ENCODE measurements at places on chromosomes 7 and 10.

GRCh38 chr10:72274213-72274729 is 547 bp downstream of the DDIT4 start:
- DNase-seq: no peak

- DNase-seq: peak; percentile 64
Measured at GRCh38 chr7:47905076-47905920, 43.0 kb downstream of the PKD1L1 start.

GRCh38 chr10:3014968-3015367 is 52.4 kb upstream of the PFKP start:
- peak; percentile 28 for DNase-seq

DNA sequence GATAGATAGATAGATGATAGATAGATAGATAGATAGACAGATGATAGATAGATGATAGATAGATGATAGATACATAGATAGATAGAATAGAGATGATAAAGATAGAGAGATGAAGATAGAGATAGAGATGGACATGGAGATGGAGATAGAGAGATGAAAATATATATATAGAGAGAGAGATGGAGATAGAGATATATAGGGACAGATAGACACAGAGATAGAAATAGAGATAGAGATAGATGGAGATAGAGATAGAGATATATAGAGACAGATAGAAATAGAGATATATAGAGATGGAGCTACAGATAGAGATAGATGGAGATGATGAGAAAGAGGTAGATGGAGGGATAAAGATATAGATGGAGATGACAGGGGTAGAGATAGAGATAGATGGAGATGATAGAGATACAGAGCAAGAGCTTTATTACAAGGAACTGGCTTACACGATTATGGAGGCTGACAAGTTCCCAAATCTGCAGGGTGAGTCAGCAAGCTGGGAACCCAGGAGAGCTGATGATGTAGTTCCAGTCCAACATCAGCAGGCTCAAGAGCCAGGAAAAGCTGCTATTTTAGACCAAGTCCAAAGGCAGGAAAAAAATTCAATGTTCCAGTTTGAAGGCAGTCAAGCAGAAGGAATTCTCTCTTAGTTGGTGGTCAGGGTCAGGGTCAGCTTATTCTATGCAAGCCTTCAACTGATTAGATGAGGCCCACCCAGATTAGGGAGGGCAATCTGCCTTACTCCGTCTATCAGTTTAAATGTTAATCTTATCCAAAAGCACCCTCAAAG is 37.1 kb downstream of the CAV1 start:
- DNase-seq: peak; percentile 71

DNA sequence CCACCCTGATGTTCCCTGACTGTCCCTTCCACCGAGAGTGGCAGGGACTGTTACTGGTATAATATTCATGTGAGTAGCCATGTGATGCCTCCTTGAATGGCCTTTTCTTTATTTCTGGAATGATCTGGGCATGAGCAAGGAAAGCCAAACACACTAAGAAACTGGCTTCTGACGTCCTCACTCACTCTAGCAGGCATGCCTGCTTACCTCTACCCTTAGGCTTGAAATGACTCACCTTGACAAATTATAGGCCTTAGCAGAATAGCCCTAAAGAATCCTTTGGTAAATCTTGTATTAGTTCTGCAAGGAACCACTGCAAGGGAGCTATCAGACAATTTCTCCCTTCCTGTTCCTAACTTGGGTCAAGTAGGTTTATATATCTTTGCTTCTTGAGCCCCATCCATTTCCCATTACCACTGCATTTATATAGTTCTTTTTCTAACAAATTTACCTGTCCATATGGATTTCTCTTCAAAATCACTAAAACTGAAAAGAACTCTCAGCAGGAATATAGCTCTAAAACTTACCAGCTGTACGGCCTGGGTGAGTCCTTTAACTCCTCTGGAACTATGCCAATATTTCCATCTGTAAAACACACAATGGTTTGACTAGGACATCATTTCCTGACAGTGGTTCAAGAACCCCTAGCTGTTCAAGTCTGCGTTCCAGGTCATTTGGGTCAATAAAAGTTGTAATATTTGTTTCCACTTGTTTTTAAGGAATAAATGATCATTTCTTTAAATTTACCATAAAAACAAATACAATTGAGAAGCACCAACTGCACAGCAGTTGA is 13.0 kb upstream of the NDUFA5 start:
- DNase-seq: no peak

GRCh38 chr10:124106241-124106879 is 13.0 kb upstream of the CHST15 start:
- DNase-seq: peak; percentile 23

DNA sequence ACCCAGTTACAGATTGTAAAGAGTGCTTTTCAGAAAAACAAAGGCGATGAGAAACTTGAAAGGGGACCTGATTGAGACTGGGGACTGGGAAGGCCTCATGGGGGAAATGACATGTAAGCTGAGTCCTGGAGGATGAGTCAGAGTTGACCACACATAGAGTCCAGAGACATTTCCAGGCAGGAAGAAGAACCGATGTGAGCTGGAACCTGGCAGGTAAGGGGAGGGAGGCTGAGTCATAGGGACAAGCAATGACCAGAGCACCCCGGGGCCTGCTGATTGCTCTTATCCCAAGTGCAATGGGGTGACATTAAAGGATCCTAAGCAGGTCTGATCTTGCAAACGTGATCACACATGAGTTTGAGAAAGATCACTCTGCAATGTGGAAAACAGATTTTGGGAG is 11.7 kb downstream of the TLL2 start:
- DNase-seq: peak; percentile 42

- DNase-seq: no peak
Measured at GRCh38 chr10:76133597-76134255, 702.3 kb downstream of the LRMDA start.

GRCh38 chr10:70985824-70986622 is 97.7 kb upstream of the PCBD1 start:
- no peak for DNase-seq

DNA sequence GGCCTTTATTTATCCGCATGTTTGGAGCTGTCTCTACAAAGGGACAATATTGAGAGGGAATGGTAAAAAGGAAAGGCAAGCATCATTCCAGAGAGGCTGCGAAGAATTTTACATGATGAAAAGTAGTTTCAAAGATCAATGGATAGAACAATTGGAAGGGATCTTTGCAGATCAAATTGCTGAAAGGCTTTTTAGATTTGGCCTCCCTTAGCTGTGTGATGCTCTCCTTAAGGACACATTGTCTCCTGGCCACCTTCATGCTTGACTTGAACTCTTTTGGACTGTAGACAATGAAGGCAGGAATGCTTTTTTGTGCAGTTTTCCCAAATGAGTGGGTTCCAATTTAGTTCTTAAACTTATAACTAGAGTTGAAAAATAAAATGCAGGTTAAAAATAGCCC is 344.7 kb downstream of the ARL4A start:
- DNase-seq: no peak

GRCh38 chr7:155469-155900 is 36.9 kb upstream of the FAM20C start:
- DNase-seq: peak; percentile 21

- DNase-seq: no peak
Measured at GRCh38 chr10:124496620-124497019, 35.0 kb downstream of the LHPP start.

- DNase-seq: no peak
Measured at GRCh38 chr7:73382934-73383503, 50.6 kb upstream of the FZD9 start.

- DNase-seq: no peak
Measured at GRCh38 chr7:132244903-132245480, 331.3 kb downstream of the PLXNA4 start.

DNA sequence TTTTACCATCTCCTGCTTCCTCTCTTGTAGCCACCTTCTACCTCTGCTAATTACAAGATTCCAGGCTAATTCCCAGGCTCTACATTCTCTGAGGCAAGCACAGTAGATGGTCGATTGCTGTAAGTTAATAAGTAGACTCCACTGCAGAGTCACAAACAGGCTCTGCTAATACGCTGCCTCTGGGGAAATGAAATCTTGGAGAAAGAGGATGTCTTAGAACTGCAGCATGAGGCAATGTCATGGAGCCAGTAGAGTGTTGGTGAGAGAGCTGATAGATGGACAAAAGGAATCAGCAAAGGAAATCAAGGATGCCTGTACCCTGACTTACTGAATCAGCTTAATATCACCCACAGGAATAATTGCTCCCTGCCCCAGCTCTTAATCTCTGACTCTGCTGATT is 1260.3 kb downstream of the XPNPEP1 start:
- DNase-seq: no peak

DNA sequence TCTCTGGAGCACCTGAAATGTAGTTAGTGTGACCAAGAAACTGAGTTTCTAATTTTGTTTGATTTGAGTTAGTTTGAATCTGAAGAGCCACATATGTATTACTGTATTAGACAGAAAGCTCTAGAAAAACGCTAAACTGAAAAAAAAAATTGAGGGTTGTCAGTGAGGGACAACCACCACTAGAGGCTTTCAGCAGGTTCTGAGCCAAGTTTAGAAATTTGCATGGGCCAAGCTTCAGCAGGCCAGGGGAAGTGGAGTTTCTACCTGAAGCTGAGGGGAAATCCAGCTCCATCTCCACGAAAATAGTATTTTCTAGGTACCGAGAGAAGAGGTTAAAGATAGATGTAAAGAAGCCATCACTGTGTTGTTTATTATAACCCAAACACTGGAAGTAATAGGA is 77.9 kb upstream of the PLXNA4 start:
- DNase-seq: no peak

DNA sequence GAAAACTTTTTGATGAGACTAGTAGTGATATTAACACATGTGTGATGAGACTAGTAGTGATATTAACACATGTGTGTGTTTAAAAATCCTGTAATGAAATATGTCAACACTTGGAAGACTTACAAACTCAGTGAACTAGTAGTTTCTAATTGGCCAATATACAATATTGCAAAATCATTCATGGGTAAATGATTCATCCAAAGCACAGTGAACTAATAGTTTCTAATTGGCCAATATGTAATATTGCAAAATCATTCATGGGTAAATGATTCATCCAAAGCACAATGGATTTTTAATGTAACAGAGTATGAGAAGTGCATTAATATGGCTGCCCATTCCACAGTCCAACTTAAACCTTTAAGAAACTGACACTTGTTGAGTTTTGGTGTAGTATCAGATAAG is 77.8 kb downstream of the ATAD1 start:
- peak; percentile 12 for DNase-seq

GRCh38 chr10:79246209-79246581 is 101.1 kb upstream of the PPIF start:
- DNase-seq: no peak

DNA sequence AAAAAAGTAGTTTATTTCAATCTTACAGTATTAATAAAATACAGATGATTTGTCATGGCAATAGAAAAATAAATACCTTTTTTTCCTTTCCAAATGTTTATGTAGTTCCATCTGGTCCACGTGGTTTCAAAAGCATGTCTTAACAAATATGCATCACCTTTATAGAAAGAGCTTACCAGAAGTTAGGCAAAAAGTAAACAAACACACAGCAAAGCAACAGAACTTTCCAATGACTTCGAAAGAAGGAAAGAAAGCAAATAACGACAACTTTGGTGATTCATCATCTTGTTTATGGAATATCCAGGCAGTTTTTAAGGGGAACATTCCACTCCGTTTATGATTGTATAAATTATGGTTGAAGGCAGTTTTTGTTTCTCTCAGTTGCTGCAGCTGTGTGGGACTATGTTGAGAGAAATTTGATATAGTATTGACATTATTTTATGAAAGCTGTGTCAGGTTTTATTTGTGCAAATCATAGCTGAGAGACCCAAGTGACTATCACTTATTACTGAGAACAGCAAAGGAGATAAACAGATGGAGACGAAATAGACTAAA is 203.1 kb downstream of the CDC14C start:
- DNase-seq: no peak

DNA sequence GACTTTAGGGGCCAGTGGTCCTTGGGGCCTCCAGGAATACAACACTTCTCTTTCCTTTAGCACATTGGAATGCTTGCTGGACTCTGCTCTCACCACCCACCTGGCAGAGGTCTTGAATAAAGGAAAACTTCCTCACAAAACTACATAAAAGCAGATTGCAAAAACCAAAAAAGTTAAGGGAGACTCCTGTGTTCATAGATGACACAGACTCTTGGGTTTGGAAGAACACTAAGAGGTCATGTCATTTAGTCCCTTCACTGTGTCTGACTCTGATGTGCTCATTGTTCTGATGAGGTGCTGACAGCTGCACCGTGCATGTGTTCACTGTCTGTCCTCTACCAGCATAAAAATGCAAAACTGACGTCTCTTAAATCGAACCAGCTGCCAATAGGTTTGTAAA is 11.4 kb downstream of the BLNK start:
- DNase-seq: no peak

DNA sequence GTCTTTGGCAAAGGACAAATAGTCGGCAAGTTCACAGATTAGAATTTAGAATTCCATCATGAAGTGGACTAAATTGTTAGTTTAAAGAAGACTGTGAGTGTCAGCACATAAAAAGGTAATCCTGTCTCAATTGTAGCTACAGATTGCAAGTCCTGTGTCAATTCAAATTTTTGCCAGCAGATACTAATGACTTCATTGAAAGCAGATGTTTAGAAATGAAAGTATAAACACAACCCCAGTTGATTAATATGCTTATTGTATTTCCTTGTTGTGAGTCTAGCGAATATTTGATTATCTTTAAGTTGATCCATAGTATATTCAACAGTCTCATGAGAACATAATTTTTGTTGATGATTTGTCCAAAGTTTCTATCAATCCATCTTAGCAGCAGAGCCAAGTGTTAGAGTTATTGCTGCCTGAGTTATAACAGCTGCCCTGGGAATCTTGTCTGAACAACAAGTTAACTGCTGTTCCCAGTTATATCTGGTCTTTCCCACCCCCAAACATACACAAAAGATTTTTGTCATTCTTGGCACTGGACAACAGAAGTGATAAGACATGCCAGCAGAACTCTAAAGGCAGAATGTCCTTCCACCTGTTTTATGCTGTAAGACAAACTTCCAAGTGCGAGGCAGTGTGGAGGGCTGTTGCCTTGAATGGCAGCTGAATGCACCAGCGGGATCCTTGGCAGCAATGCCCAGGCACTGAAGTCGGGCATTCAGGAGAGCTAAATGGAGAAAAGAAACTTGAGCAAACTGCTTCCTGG is 21.3 kb upstream of the HERPUD2 start:
- DNase-seq: no peak

DNA sequence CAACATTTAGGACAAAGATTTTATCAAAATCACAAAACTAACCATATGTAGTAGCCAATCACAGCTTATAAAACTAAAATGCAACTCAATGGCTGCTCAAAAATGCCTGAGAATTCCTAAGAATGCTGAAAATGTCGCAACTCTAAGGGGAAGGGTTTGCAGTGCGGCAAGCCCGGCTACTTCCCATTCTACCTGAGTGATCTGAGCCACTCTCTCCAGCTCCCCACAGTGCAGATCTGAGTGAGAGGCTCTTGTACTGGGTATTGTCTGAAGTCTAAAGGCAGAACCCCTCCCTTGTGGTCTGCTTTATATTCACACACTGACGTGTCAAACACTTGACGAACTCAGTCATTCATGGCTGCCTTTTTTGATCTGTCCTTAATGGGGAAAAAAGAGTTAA is 28.9 kb downstream of the RAB11FIP2 start:
- DNase-seq: no peak
